ENCODE measurements at places on chromosomes 3 and 15. TPM values are rescaled to one million over a fixed set of nuclear protein-coding genes. Genes with fewer than 3 reads are reported as not detected.

Gene CLDN11
- total RNA-seq: 3.9 TPM

Gene CD200R1
- 0.57 TPM for total RNA-seq

Gene STOML1
- total RNA-seq: 23.0 TPM

Gene PAQR5
- total RNA-seq: 0.70 TPM

Gene ZNF502
- total RNA-seq: 4.6 TPM

DNA sequence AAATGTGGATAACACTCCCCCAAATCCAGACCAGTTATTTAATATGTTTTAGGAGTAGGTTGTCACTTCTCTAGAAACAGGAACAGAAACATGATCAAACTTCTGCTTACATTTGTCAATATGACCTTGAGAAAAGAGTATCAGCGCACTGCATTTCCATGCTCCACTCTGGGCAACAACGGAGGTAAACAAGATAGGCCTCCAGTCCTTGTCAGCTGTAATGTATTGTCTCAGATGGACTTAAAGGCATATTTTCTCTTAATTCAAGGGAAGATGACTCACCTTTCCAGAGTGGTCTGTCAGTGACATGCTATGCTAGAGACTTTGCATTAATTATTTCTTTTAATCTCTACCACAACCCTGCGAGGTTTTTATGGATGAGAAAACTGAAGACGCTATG, 51.6 kb upstream of the TCF12 start:
- no peak overlapping the region for H3K27ac ChIP-seq
- DNase-seq: no peak
- H3K4me3 ChIP-seq: no peak overlapping the region
- no peaks in the 10 kb centered on the region for H3K27me3 ChIP-seq
- no peaks in the 10 kb centered on the region for H3K4me1 ChIP-seq
- no peaks in the 10 kb centered on the region for H3K36me3 ChIP-seq

DNA sequence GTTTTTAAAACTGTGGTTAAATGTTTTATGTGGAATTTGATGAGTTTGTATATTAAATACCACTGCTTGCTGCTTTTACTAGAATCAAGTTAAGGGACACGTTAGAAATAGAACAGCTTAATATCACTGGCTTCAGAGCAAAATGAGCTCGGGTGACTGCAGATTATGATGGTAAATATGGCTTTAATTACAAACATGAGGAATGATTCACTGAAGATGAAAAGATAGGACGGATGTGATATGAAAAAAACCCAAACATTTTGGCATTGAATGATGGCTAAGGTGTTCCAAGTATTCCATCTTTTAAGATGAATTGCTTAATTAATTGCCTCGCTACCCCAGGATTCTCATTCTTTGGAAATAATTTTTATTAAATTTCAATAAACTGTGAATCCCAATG, 33.7 kb downstream of the SLC24A1 start:
- no peaks in the 10 kb centered on the region for H3K27me3 ChIP-seq
- no peaks in the 10 kb centered on the region for H3K36me3 ChIP-seq

DNA sequence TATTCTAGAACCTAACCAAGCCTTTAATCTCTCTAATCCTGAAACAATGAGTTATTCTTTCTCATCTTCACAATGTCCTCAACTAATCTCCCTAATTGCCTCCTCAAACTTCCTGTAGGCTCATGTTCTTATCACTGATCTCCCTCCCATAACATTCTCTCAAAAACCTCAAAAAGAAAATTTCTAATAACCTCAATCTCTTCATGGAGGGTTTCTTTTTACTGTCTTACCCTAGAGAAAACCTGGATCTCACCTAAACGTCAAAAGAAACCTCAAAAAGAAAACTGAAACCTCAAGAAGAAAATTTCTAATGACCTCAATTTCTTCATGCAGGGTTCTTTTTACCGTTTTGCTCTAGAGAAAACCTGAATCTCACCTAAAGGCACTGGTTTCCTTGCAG, 150.2 kb downstream of the GSK3B start:
- H3K4me1 ChIP-seq: peaks cover 21% of the 10 kb centered on the region
- no peak for DNase-seq
- H3K36me3 ChIP-seq: no peaks in the 10 kb centered on the region
- H3K27ac ChIP-seq: no peak overlapping the region
- H3K4me3 ChIP-seq: no peak overlapping the region
- H3K27me3 ChIP-seq: no peaks in the 10 kb centered on the region

- no peaks in the 10 kb centered on the region for H3K4me1 ChIP-seq
- no peak overlapping the region for H3K27ac ChIP-seq
- no peak overlapping the region for H3K4me3 ChIP-seq
- no peaks in the 10 kb centered on the region for H3K27me3 ChIP-seq
- no peak for DNase-seq
Observed at GRCh38 chr3:170637306-170637705, 51.4 kb upstream of the SLC7A14 start.

DNA sequence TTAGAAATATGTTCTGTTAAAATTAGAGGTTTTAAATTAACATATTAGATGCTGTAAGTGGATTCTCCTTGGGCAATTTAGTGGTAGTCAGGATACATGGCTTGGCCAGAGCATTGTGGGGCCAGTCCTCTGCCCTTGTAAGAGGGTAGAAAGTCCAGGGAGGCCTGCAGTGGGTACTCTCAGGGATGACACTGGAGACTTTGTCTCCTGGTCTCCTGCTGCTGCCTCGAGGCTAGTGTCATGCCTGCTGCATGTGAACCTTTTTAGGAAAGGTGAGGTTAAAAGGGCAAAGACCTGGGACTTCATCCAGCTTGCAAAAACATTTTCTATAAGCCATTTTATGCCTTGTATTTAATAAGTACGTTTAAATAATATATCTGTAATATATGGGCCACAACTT, 96.8 kb upstream of the PROK2 start:
- no peaks in the 10 kb centered on the region for H3K36me3 ChIP-seq
- no peak overlapping the region for H3K4me3 ChIP-seq
- no peaks in the 10 kb centered on the region for H3K27me3 ChIP-seq
- DNase-seq: no peak
- H3K4me1 ChIP-seq: no peaks in the 10 kb centered on the region

GRCh38 chr3:122021811-122022401, at the start of gene ILDR1:
ILDR1 (minus strand) TSS chr3:122022247; CDS start chr3:122022077, 170 bp downstream.
- H3K36me3 ChIP-seq: no peaks in the 10 kb centered on the region
- DNase-seq: no peak
- peaks cover 24% of the 10 kb centered on the region for H3K27me3 ChIP-seq
- peak within 1 kb of the TSS; percentile 30 for H3K4me3 ChIP-seq
- H3K27ac ChIP-seq: no peak within 1 kb of the TSS
- no peaks in the 10 kb centered on the region for H3K4me1 ChIP-seq

- H3K27me3 ChIP-seq: no peaks in the 10 kb centered on the region
- peak overlapping the region; percentile 93 for H3K4me3 ChIP-seq
- peak; percentile 41 for DNase-seq
Observed at GRCh38 chr3:107523539-107524325, 970 bp downstream of the BBX start.

DNA sequence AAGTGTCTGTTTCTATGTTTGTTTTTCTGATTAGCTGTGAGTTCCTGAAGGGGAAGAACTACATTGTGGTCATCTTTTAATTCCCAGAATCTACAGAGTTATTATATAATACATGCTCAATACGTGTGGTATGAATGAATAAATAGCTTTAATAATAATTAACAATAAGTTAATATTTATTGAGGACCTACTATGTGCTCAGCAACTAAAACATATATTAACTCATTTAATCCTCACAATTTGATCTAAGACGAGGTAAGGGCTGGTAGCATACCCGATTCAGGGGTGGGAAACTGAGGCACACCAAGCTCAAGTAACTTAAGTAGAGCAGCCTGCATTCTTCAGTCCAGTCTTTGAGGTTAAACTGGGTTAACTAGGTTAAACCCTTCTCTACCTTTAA, 553.8 kb downstream of the FOXP1 start:
- peaks cover 76% of the 10 kb centered on the region for H3K4me1 ChIP-seq
- no peak overlapping the region for H3K4me3 ChIP-seq
- H3K27me3 ChIP-seq: no peaks in the 10 kb centered on the region
- DNase-seq: no peak
- no peaks in the 10 kb centered on the region for H3K36me3 ChIP-seq
- no peak overlapping the region for H3K27ac ChIP-seq

GRCh38 chr3:138687236-138687635, 78.7 kb downstream of the FAIM start:
- H3K27me3 ChIP-seq: no peaks in the 10 kb centered on the region
- H3K4me3 ChIP-seq: no peak overlapping the region
- no peak for DNase-seq
- no peak overlapping the region for H3K27ac ChIP-seq
- H3K4me1 ChIP-seq: peaks cover 5% of the 10 kb centered on the region

DNA sequence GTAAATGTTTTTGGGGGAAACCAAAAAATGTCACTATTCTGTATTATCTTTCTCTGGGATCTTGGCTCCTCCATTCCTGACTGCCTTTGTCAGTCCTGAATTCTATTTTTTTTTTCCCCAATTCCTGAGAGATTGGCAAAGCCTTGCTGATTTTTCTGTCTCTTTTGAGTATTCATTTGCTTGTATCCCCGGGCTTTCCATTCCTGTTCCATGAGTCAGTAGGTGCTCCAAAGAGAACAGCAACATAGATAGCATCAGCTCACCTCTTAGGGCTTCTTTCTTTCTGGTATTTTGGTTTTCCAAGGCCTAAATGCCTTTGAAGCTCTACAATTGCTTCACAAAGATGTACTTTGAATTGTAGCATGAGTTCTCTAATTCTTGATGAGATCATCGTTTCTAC, 271.7 kb upstream of the LRRC3B start:
- no peaks in the 10 kb centered on the region for H3K27me3 ChIP-seq
- no peaks in the 10 kb centered on the region for H3K36me3 ChIP-seq
- H3K4me3 ChIP-seq: no peak overlapping the region
- no peak for DNase-seq
- no peaks in the 10 kb centered on the region for H3K4me1 ChIP-seq

DNA sequence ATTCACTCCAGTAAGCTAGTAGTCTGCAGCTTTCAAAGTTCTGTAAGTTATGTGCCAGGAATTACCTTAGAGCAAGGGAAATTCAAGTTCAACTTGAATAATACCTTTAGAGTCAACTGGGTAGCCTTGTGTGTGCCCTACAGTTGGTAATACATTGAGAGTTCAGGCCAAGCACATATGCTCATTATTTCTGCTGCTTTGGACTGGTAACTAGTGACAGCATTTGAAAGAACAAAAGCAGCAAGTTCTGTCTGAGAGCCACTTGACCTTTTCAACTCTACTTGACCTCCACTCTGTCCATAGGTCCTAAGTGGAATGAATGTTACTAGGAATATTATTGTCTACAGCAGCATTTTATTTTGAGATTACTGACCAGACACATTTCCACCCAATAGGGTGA, 723.5 kb downstream of the NLGN1 start:
- H3K27me3 ChIP-seq: no peaks in the 10 kb centered on the region
- DNase-seq: no peak
- no peak overlapping the region for H3K4me3 ChIP-seq
- no peaks in the 10 kb centered on the region for H3K36me3 ChIP-seq
- H3K4me1 ChIP-seq: no peaks in the 10 kb centered on the region

DNA sequence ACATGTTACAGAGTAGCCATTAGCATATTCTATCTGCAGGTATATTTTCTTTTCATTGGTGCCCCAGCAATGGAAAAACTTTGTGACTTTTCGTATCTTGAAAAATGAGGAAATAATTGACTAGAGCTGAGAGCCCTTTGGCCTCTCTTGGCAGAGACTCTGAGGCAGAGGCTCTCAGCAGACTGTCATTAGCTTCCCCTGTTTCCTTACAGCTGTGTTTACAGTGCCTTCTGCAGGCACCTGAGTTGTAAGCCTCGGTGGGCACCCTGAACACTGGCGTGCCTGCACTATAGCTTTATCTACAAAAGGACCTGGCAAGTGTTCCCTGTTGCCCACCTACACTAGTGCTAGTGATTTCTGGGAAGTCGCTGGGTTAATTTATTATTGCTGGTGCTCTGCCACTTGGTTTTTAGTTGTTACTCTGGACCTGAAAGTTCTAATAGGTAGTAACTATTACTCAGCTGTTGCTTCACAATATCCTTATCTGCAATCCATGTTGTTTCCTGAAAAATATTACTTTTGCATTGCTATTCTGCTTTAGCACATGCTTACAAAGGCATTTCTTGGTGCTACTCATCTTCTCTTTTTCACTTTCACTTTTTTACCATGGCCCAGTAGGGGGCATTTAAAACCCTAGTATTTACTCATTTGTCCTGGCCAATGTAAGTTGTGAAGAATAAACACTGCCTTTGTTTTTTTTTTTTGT, 7.8 kb upstream of the GPR171 start:
- H3K4me1 ChIP-seq: peaks cover 4% of the 10 kb centered on the region
- H3K36me3 ChIP-seq: no peaks in the 10 kb centered on the region
- H3K4me3 ChIP-seq: no peak overlapping the region
- no peaks in the 10 kb centered on the region for H3K27me3 ChIP-seq
- DNase-seq: no peak
- no peak overlapping the region for H3K27ac ChIP-seq
